Right kidney (tissue), 9 donors: ENCODE measurements at places on chromosomes 2 and 18.

GRCh38 chr2:112692918-112693317 is 27.9 kb upstream of the NT5DC4 start:
- no peak for DNase-seq

DNA sequence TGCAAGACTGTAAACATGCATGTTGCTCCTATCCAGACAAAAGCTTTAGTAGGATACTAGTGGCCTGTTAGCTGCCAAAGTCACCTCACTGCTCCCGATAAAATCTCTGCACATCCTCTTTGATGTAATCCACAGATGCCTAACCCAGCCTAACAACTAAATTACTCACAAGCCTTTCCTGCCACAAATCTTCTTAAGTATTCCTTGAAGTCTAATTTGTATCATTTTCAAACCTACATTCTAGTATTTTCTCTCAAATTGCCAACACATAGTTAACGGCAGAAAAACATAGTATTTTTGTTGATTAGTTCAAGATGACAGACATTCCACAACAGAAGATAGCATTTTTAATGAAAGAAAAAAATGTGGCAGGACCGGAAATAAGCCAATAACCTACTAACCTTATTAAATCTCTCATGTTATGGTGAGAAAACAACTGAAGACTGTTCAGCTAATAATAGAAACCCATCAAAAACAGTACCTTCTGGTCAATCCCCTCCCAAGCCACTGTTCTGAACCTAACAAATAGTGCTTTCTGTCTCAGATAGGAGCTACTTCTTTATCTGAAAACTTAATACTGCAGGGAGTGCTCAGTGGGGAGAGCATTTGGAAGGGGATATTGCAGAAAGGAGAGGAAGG is at the start of gene MPP4:
MPP4 (minus strand) TSS at position 57 of the 639 bp plus-strand sequence. CDS start 4,690 bp downstream, outside the sequence.
- no peak for DNase-seq

GRCh38 chr2:172556284-172557033 is 569 bp downstream of the PDK1 start:
- DNase-seq, result no peak

- DNase-seq, result no peak
Observed at GRCh38 chr2:151278487-151278886, 11.0 kb downstream of the NMI start.

GRCh38 chr2:114010001-114010400 is 120.1 kb downstream of the ACTR3 start:
- no peak for DNase-seq

- DNase-seq, result no peak
Observed at GRCh38 chr2:2280483-2280882, 50.6 kb downstream of the MYT1L start.

GRCh38 chr2:53778536-53779162 is 8.1 kb downstream of the ASB3 start:
- DNase-seq, result no peak

DNA sequence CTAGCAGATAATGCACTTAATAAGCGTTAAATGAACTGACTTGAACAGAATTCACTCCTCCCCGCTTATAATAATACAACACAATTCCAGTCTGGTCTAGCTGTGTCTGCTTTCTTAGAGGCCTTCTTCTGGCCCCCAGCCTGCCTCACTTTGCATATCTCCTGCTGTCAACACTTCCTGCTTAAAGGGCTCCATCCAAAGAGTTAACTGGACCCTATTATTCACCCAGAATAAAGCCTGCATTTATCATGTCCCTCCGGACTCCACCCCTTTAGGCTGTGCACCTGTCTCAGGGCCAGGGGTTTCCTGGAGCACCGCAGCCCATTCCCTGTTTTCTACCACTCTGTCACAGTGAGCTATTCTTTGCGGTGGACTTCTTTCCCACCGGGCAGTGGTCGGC is 292.8 kb upstream of the FBXO11 start:
- DNase-seq, result no peak

DNA sequence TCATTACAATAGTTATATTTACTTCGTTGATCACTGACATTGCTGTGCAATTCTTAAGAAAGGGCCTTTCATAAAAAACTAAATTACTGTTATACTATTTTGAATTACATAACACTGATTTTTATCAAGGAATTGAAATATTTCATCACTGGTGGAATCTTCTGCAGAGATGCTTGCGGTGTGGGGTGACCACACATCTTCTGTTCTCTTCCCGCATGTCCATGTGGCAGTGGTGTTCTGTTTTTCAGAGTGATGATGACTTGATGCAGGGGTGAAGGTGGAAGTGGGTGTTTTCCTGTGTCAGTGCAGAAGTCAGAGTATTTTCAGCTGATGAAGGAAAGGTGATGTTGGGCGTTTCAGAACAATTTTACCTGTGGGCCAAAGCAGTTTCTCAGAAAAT is 7.0 kb downstream of the CNDP2 start:
- no peak for DNase-seq

GRCh38 chr2:38079116-38080052 is 3.4 kb upstream of the CYP1B1 start:
- no peak for DNase-seq

DNA sequence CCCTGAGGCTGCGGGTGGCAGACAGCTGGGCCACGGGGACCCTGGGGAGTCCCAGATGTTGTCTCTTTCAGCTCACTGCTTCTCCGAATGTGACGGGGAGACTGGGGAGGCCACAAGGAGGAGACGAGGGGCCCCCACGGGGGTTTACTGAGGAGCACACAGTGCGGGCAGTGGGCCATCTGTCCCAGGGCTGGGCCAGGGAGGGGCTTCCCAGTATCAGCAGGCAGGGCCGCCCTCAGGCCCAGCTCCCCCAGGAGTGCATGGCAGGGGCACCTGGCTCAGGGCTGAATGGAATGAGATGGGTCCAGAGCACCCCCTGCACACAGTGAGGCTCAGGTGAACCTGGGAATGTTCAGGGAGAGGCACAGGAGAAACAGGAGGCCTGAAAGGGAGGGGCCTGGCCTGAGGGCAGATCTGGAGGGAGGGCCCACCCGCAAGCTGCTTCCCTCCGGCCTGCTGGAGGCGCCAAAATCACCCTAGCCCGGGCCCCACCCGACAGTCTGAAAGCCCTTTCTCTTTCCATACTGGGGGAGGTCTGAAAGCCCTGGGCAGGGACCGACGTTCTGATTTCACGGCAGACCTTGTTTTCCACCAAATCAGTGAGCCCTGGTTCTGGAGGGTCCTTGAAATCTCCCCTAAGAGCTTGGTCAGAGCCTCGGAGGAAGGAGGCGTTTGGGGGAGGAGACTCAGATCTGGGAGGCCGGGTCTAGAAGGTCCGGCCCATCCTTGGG is 35.5 kb upstream of the PTMA start:
- DNase-seq, result peak; percentile 60

GRCh38 chr18:7370802-7371201 is 139.9 kb downstream of the LRRC30 start:
- DNase-seq, result no peak

DNA sequence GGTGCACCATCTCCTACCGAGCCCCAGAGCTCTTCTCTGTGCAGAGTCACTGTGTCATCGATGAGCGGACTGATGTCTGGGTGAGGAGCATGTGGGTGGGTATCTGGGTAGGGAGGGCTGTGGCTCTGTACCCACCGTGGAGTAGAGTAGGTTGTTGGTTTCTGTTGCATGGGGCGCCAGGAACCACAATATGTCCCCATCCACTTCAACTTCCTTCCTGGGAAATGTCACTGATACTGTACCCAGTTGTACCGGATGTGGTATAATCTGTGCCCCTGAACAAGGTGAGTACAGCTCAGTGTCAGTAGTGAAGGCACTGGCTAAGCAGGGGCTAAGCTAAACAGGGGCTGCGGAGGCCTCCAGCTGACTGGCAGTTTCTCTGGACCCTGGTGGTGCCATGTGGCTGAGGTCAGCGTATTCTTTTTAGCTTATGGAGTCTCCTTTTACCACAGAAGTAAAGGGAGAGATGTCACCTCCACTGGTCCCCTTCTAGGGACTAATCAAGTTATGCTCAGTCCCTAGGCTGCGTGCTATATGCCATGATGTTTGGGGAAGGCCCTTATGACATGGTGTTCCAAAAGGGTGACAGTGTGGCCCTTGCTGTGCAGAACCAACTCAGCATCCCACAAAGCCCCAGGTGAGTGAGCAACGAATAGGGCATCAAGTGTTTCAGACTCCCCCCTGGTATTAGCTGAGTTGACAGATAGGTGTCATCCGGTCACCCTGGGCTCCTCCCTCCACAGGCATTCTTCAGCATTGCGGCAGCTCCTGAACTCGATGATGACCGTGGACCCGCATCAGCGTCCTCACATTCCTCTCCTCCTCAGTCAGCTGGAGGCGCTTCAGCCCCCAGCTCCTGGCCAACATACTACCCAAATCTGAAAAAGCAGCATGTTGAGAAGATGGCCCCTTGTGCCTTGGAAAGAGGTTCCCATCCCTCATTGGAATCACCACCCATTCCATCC is 2.7 kb downstream of the STK16 start:
- DNase-seq, result no peak

- no peak for DNase-seq
Observed at GRCh38 chr2:213315168-213315876, 31.1 kb downstream of the SPAG16 start.

GRCh38 chr2:177316756-177317155 is 52.2 kb upstream of the NFE2L2 start:
- DNase-seq, result no peak

- DNase-seq, result no peak
Observed at GRCh38 chr2:28063492-28063962, 173.0 kb downstream of the BABAM2 start.

GRCh38 chr2:86233436-86233835 is 34.2 kb downstream of the MRPL35 start:
- no peak for DNase-seq

DNA sequence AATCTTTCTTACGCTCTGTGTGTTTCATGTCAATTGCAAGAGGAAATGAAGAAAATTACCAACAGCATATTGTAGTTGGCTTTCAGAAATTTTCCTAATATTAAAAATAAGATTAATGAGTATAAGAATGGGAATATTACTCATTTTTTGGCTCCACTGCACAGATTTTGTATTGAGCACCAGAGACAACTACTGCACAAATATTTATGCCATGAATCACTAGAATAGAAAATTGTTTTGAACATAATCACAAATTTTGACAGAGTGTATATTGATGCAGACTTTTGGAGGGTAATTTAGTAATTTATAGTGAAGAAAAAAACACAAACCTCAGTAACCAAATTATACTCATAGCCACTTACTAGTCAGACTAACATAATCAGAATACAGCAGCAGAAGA is 118.3 kb downstream of the DOK6 start:
- DNase-seq, result no peak

- DNase-seq, result peak; percentile 8
Observed at GRCh38 chr2:172079416-172079815, 5.9 kb upstream of the DLX1 start.

DNA sequence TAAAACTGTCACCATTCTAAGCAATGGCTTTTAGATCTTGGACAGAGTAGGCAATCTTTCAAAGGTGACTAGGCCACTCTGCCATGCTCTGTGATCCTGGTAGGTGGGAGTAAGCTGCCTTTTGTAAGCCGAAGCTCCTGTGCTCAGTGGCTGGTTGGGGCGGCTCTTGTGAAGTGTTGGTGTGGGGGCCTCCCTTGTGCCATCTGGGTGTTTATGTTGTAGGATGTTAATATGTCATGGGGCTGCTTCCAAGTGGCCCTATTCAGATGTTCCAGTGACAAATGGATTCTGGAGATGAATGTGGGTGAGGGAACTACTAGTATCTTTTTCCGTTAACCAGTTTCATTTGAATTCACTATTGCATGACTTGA is 116.8 kb upstream of the SPRED2 start:
- DNase-seq, result peak; percentile 24

GRCh38 chr2:234993541-234993981 is 41.7 kb downstream of the SH3BP4 start:
- DNase-seq, result no peak

- no peak for DNase-seq
Observed at GRCh38 chr2:239807568-239807967, 217.6 kb downstream of the NDUFA10 start.

- DNase-seq, result no peak
Observed at GRCh38 chr2:235333076-235333475, 160.8 kb upstream of the AGAP1 start.

GRCh38 chr2:63700271-63700670 is 111.5 kb downstream of the MDH1 start:
- no peak for DNase-seq

GRCh38 chr18:62170857-62171256 is 16.0 kb downstream of the PIGN start:
- no peak for DNase-seq

DNA sequence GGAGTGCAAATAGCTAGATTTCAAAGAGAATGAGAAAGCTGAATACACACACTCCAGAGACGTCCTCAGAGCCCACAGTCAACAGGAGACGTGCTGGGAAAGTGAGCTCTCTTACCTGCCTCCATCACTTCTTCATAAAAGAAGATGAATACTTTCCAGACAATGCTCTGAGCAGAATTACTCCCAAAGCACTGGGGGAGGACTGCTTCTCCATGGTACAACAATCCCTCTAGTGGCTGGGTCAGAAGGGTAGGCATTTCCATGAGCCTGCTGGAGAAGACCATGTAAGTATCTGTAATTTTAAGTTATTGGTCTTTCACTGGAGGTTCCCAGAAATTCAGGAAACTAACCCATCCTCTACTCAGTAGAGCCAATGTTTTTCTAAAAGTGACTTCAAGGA is 190.3 kb downstream of the RBM43 start:
- no peak for DNase-seq

GRCh38 chr2:188219541-188219940 is 72.1 kb upstream of the GULP1 start:
- no peak for DNase-seq
